ENCODE measurements at places on chromosomes 7 and 10.
A peak's percentile ranks its signal among the peaks of the same experiment; 100 is the strongest.

DNA sequence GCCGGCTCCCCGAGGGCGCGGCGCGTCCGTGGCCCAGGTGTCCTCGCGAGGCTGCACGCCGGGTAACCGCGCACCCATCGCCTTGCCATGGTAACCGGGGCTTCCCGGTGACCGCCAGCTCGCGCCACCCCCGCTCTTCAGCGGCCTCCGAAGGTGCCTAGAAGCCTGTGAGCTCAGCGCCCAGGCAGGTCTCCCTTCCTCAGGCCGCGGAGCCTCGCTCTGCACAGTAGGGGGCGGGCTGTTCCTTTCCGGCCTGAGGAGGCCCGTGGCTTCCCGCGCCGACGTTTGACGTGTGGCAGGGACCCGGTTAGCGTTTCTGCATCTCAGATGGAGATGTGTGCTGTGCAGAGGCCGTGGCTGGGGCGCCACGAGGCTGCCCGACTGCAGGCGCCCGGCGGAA lies 117.1 kb downstream of the DYNC2I1 start:
- no peak for DNase-seq

DNA sequence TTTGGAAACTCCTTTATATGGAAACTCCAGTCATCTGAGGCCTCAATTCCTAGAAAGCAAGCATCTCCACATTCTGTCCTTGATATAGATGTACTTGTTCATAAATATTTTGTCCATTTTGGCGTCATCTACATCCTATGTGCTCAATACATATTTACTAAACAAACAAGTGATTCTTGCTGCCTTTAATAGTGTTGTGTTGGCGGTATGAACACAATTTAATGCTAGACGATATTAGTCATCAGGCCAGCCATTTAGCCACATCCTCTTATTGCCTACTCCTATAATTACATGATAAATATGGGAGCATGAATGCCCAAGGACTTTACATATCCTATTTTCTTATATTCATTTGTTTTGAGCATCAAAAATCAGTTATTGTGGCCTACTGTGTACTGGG lies 18.5 kb upstream of the IFRD1 start:
- no peak for DNase-seq

GRCh38 chr7:69199661-69200060 lies 398.6 kb upstream of the AUTS2 start:
- DNase-seq: no peak

- DNase-seq: no peak
Observed at GRCh38 chr10:86706401-86706841, 38.1 kb downstream of the LDB3 start.

- no peak for DNase-seq
Observed at GRCh38 chr10:930625-931325, 730 bp downstream of the LARP4B start.

- no peak for DNase-seq
Observed at GRCh38 chr7:108142675-108143259, 12.6 kb upstream of the LAMB4 start.

DNA sequence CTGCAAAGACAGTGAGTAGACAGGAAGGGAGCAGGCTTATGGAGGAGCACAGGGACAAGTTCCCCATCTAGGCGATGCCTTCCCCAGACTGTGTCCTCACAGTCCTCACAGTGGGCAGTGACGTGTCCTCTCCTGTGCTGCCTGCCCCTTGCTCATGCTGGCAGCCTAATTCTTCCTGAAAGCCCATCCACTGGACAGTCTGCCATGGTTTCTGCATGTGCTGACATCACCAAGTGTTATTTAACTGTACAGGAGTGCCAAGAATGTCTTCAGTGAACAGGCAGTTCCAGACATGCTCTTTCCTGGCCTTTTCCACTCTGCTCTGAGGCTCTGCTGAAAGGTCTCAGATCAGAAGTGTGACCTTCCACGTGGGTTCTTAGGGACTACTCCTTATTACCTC lies 54.1 kb downstream of the ZNF248 start:
- DNase-seq: no peak

GRCh38 chr7:2646680-2647571 lies 15.1 kb downstream of the TTYH3 start:
- DNase-seq: no peak

DNA sequence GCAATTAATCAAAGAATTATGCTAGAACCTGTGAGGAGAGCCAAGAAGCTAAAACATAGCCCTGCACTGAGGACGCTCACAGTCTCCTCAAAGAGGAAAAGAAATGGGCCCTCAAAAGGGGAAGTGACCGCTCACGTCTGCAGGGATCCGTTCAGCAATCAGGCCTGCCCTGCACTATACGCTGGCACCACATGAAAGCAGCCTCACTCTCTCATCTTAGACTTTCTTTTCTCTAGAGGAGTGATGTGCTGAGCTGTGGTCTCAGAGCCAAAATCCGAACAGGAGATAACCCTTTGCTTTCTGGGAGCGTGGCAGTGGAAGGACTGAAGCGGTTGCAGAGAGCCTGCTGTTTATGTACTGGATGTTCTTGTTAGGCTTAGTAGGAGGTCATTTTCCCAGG lies 6.3 kb upstream of the IL2RA start:
- DNase-seq: no peak

- no peak for DNase-seq
Observed at GRCh38 chr10:114967071-114967470, 29.1 kb downstream of the TRUB1 start.

- DNase-seq: no peak
Observed at GRCh38 chr7:5700391-5700985, 81.0 kb downstream of the RNF216 start.

DNA sequence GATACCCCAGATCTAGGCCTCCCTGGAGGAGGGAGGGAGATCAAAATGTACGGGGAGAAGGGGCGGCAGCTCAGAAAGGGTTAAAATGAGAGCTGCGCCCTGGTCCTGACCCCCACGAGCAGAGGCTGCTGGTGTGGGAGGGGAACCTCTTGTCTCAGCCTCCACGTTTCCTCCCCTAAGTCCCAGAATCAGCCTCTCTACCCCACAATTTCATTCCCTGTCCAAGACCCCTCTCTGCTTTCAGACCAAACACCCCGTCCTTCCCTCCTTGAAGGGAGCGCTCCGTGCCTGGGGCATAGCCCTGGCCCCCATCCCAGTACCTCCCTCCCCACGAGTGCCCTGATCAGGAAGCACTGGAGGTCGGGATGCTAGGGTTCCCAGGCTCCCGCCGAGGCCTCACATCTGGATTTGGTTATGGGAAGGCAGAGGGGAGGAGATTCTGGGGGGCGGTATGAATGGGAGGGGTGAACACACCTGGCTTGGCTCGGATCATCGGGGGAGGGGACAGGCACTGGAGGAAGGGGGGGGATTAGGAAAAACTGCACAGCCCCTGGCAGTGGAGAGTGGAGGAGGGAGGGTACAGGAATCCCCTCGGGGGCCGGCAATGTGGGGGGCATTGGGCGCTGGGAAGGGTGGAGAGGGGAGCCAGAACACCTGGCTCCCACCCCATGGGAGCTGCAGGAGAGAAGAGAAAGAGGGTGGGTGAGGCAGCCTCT lies 2.7 kb downstream of the EPHB4 start:
- DNase-seq: no peak

GRCh38 chr10:21281765-21282484 lies 243.6 kb downstream of the SKIDA1 start:
- no peak for DNase-seq

DNA sequence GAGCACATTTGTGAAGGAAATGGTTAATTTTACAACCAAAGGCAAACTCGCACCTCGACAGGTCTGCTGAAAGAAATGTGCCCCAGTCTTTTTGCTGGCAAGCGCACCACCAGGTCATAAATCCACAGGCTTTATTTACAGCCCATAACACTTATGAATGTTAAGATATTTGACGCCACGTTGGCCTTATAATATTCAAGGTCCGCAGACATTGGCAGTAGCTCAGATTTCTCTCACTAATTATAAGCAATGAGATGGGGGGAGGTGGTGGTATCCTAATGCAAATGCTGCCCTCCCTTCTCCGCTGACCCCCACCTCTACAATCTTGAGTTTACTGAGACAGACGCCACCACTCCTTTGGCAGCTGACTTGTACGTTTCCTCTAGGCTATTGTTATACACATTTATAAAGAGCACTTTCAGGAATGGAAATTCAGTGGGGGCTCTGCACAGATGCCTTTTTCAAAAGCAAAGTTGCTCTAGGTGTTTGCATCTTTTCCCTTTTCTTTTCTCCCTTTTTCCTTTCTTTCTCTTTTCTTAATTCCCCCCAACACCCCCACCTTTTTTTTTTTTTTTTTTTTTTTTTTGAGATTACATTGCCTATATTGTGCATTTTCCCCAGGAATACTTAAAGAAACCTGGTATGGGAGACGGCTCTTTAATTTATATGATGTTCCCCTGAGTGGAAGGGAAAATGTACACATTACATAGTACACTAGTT lies 6.7 kb downstream of the TCF7L2 start:
- DNase-seq: no peak

GRCh38 chr10:112570585-112570984 lies 123.6 kb downstream of the VTI1A start:
- DNase-seq: no peak

- DNase-seq: no peak
Observed at GRCh38 chr10:92450896-92451295, 123.0 kb downstream of the IDE start.

DNA sequence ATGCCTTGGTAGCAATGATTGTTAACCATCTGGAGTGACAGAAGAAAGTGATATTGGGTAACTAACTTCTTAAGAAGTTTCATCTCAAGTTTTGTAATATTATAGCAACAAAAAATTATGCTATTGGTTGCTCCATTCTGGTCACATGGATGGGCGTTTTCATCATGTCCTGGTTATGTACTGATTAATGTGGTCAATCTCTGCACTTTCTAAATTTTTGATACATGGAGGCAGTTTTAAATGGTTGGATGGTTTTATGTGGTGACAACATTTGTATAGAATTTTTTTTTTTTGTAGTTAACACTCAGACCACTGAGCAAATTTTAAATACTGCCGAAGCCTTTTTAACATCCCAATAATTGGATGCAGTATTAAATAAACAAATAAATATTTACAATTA lies 55.2 kb upstream of the CCAR1 start:
- no peak for DNase-seq

DNA sequence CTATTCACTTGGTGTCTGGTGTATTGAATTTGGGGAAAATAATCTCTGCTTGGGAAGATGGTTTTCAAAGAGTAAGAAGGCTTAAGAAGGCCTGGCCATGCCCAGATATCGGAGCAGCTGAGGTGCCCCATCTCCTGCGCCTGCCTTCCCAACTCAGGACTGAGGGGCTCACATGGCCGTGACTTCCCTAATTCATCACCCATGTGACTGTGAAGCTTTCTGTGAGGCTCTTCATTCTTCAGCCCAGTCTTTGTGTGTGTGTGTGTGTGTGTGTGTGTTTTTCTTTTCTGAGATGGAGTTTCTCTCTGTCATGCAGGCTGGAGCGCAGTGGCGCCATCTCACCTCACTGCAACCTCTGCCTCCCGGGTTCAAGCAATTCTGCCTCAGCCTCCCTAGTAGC lies 53.2 kb downstream of the PROSER2 start:
- no peak for DNase-seq

DNA sequence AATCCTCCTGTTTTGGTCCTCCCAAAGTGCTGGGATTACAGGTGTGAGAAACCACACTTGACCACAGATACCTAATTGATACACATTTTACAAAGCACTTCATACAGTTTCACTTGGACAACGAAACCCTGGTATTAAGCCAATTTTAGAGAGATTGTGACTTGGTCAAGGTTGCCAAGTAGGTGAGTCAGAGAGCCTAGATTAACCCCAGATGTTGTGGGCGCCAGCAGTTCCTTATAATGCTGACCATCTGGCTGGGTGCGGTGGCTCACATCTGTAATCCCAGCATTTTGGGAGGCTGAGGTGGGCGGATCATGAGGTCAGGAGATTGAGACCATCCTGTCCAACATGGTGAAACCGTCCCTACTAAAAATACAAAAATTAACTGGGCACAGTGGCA lies 4.9 kb upstream of the PHKG1 start:
- no peak for DNase-seq

GRCh38 chr10:69879634-69880257 lies 78.0 kb downstream of the COL13A1 start:
- no peak for DNase-seq

DNA sequence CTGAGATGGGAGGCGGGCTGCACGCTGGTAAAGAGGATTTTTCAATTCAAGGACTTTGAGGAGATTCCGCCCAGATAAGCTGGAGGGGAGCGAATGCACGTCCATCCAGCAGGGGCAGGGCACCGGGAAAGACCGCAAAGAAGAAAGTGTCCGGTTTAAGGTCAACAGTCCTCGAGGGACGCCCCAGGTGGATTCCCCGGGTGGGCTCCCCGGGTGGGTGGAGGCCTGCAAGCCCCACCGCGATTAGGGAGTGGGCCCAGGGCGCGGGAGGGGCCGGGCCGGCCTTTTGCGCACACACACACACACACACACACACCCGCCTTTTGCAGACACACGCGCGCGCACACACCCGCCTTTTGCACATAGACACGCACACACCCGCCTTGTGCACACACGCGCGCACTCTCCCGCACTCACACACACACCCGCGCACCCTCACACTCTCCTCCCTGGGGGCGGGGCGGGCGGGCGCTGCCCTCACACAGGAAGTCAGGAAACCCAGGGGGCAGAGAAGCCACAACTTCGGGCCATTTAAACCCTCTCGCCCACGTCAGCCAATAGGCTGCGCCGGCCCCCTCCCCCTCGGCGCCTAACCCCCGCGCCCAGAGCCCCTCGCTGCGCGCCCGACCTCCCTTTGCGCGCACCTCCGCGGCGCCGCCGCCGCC lies 615 bp downstream of the ARHGAP12 start:
- DNase-seq: peak; percentile 39

GRCh38 chr10:77737608-77738007 lies 100.0 kb upstream of the KCNMA1 start:
- no peak for DNase-seq

DNA sequence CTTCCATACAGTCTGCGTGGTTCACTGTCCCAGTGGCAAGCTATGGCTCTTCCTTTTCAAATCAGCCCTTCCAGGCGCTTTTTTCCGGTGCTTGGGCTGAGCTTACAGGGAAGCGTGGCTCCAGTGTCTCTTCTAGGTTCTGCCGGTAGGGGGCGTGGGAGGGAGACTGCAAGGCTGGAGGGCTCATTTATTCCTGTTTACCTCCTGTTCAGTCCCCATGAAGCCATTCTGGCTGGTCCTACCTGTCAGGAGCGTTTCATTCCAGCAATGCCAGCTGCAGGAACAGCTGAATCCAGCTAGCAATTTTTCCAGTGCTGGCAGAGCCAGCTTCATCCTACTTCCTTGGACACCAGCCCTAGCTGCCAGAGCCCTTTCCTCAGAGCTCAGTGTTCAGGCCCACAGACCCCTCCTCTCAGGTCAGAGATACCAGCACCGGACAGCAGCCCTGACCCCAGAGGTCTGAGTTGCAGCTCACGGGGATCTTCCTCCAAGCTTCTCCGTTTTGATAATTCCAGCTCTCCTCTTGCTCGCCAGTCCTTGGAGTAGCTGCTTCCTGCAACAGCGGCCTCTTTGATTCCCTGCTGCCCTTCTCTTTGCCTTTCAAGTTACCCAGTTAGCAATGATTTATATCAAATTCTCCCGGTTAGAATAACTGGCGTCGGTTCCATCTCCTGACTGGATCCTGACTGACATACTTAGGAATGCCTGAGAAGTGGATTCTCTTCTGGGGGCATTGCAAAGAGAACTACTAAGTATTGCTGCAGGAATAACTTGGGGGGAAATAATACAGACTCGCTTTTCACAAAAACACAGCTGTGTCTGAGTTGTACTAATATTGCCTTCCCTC lies 129.8 kb downstream of the FRMD4A start:
- DNase-seq: no peak

- DNase-seq: no peak
Observed at GRCh38 chr7:44046321-44047061, 2.0 kb downstream of the DBNL start.

- no peak for DNase-seq
Observed at GRCh38 chr10:78476844-78477243, 443.2 kb downstream of the RPS24 start.

- DNase-seq: no peak
Observed at GRCh38 chr7:111840528-111840927, 278.2 kb upstream of the IMMP2L start.
